Osteocyte (in vitro differentiated cells): ENCODE measurements at places on chromosomes 13 and 19. TPM values are rescaled to one million over a fixed set of nuclear protein-coding genes. Genes with fewer than 3 reads are reported as not detected.

- H3K4me3 ChIP-seq = no peak overlapping the region
These were observed 9.5 kb upstream of the VN1R1 start for GRCh38 chr19:57466489-57466888.

DNA sequence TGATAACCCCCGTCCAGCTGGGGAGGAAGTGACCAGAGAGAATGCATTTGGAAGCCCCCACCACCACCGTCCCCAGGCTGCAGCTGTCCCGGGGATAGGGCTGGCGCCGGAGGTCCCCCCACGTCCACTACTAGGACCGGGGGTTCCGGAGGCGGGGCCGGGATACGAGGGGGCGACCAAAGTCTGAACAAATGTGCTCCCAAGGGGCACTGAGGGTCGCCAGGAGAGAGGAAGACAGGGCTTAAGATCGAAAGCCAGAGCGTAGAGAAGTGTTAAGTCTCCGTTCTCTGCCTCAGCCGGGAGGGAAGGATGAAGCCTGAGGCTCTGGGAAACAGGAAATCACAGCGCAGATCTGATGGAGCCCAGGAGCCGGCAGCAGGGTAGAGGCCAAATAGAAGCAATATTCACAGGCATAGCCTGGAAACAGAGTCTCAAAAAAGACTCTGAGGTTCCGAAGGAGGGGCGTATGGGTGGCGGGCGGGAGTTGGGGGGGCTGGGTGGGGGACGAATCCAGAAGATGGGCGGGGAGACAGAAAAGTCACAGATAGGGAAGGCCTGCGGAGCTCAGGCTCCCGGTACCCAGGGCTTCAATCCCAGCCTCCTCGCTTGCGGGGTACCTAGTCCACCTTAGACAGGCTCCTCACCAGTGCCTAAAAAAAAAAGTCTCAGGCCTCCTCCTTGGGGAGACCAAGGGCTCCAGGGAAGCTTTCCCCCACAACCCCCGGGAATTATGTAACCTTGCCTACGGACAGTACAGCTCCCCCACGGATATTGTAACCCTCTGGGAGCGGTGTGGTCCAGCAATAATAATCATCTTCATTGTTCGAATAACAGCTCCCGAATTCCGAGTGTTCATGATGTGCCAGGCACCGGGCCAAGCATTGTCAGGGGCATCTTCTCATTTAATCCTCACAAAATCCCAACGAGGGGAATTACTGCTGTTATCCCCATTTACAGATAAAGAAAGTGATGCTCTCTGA lies 1.1 kb upstream of the ERF start:
- no peak for DNase-seq
- H3K4me3 ChIP-seq = peak overlapping the region; percentile 78
- H3K36me3 ChIP-seq = no peaks in the 10 kb centered on the region

- no peak for DNase-seq
- H3K4me3 ChIP-seq = no peak overlapping the region
- H3K4me1 ChIP-seq = peaks cover 4% of the 10 kb centered on the region
- no peak overlapping the region for H3K27ac ChIP-seq
These were observed 77.5 kb downstream of the RBM26 start for GRCh38 chr13:79328510-79328909.

GRCh38 chr13:108451121-108451520 lies 178.3 kb upstream of the MYO16 start:
- H3K4me1 ChIP-seq = no peaks in the 10 kb centered on the region
- H3K27me3 ChIP-seq = peaks cover 35% of the 10 kb centered on the region
- DNase-seq = no peak
- no peak overlapping the region for H3K4me3 ChIP-seq
- H3K36me3 ChIP-seq = no peaks in the 10 kb centered on the region
- no peak overlapping the region for H3K27ac ChIP-seq

DNA sequence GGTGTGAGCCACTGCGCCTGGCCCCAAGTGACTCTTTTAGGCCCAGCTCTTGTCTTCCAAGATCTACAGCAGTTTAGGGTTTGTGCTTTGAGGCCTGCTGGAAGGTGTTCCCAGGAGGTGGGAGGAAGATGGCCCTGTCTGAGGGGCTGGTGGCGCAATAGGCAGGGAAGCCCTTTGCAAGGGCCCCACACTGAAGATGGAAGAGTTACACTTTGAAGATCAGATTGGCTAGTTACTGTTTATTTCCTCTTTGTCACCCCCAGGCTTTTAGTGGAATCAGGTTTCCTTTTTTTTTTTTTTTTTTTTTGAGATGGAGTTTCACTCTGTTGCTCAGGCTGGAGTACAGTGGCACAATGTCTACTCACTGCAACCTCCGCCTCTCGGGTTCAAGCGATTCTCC lies 1.9 kb upstream of the RABAC1 start:
- H3K4me3 ChIP-seq = no peak overlapping the region
- no peak overlapping the region for H3K27ac ChIP-seq
- no peak for DNase-seq

GRCh38 chr13:52348071-52348470 lies 57.9 kb downstream of the THSD1 start:
- DNase-seq = no peak
- H3K4me1 ChIP-seq = peaks cover 54% of the 10 kb centered on the region
- no peaks in the 10 kb centered on the region for H3K27me3 ChIP-seq
- H3K36me3 ChIP-seq = no peaks in the 10 kb centered on the region
- peak overlapping the region; percentile 62 for H3K27ac ChIP-seq

DNA sequence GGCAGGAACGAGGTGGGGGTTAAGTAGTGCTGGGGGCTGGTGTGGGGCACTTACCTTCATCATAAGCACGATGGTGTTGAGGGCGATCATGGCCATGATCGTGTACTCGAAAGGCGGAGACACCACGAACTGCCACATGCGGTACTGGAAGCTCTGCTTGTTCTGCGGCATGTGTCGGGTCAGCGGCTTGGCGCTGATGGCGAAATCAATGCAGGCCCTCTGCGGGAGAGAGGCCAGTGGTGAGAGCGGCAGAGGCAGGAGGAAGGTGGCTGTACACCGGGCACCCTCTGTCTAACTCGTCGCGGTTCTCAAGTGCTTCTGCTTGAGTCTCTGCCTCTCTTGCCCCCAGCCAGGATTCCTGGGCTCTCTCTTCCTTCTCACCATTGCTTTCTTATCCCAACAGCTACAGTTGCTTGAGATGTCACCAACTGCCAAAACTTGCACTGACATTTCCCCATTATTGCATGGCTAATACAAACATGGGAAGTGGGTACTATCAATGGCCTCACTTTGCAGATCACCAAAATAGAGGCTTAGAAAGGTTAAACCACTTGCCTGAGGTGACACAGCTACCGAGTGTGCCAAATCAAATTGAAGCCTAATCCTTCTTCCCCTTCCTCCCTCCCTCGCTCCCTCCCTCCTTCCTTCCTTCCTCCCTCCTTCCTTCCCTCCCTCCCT lies 105.0 kb downstream of the IER2 start:
- H3K27ac ChIP-seq = no peak overlapping the region
- peaks cover 26% of the 10 kb centered on the region for H3K27me3 ChIP-seq
- peaks cover 6% of the 10 kb centered on the region for H3K4me1 ChIP-seq

GRCh38 chr19:30119180-30119908 lies 177.3 kb downstream of the URI1 start:
- no peak for DNase-seq
- H3K27ac ChIP-seq = no peak overlapping the region
- no peaks in the 10 kb centered on the region for H3K36me3 ChIP-seq
- H3K27me3 ChIP-seq = no peaks in the 10 kb centered on the region
- H3K4me1 ChIP-seq = no peaks in the 10 kb centered on the region
- no peak overlapping the region for H3K4me3 ChIP-seq

- no peak overlapping the region for H3K27ac ChIP-seq
- H3K4me3 ChIP-seq = no peak overlapping the region
- no peak for DNase-seq
- H3K4me1 ChIP-seq = peaks cover 6% of the 10 kb centered on the region
- H3K36me3 ChIP-seq = no peaks in the 10 kb centered on the region
These were observed 152.5 kb upstream of the MAB21L1 start for GRCh38 chr13:35629026-35629425.

The SMIM17 gene
- 0.32 and 0.57 TPM in 2 replicates for total RNA-seq

The MEX3D gene
- 65.5 and 67.5 TPM in 2 replicates for total RNA-seq

The GJB2 gene
- total RNA-seq = 0.27 TPM in 1 of 2 replicates, not detected in the other

The LRRC4B gene
- 0.11 and 0.52 TPM in 2 replicates for total RNA-seq

The B3GNT8 gene
- 0.35 and 1.5 TPM in 2 replicates for total RNA-seq
